ENCODE measurements at places on chromosomes 12 and 14.

DNA sequence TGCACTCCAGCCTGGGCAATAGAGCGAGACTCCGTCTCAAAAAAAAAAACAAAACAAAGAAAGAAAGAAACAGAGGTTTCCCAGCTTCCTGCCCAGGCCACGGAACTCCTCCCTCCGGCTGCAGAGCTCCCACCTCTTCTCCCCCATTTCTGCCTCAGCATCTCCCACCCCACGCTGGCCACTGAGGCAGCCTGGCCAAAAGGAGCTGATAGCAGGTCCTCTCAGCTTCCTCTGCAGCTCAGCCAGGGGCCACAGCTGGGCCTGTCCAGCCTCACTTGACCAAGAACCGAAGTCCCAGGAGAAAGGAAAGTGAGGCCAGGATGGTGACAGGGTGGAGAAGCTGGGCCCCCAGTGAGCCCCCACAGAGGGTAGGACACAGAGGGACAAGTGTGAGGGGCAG, 33.4 kb upstream of the CD9 start:
- DNase-seq, result no peak

GRCh38 chr14:37988472-37988871, 219.2 kb upstream of the SSTR1 start:
- no peak for DNase-seq

DNA sequence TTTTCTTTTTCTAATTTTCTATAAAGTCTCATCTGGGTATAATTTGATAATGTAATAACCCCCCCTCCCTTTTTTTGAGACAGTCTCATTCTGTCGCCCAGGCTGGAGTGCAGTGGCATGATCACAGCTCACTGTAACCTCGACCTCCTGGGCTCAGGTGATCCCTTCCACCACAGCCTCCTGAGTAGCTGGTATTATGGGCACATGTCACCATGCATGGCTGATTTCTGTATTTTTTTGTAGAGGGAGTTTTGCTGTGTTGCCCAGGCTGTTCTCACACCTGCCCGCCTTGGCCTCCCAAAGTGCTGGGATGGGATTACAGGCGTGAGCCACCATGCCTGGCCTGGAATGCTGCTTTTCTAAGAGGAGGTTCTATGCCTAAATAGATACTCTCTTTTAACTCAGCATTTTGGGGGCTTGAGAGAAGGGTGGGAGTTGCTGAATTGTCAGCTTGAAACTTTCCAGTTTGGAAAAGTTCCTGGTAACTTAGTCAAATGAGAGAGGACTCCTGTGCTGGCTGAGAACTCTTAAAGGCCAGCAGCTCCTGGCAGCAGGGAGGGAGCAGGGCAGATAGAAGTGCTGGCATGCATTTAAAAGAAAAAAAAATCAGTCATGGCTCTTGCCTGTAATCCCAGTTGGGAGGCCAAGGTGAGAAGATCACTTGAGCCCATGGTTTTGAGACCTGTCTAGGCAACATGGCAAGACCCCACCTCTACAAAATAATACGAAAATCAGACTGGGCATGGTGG, 13.0 kb downstream of the NUDT4 start:
- DNase-seq, result no peak

DNA sequence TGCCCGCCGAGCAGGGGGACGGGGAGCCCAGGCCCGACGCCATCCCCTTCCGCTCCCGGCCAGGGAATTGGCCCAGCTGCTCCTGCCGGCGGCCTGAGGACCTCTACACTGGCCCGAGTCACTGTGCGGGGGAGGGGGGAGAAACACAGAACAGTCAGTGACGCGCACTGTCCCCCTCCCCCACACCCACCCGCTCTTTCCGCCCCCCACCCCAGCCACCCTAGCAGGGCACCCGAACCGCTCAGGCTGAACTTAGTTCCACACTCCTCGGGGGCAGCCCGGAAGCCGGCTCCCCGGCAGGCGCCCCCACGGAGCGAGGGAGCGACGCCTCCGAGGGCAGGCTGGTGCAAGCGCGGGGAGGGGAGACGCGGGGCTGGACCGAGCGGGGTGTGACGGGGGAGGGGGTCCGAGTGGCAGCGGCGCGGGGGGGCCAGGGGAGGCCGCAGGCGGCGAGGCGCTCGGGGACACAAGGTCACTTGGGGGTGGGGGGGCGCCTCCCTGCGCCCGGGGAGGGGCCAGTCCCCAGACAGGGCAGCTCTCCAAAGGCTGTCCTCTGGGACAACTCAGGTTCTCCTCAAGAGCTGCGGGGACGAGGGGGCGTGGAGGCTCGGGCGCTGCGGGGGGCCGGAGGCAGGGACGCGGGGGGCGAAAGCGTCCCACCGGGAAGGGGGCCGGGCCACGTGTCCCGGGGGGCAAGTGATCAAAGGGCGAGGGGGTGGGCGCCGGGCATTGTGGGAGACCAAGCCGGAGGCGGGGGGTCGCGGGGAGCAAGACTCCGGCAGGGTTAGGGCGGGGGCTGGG, 648 bp downstream of the CHD4 start:
- DNase-seq, result no peak

DNA sequence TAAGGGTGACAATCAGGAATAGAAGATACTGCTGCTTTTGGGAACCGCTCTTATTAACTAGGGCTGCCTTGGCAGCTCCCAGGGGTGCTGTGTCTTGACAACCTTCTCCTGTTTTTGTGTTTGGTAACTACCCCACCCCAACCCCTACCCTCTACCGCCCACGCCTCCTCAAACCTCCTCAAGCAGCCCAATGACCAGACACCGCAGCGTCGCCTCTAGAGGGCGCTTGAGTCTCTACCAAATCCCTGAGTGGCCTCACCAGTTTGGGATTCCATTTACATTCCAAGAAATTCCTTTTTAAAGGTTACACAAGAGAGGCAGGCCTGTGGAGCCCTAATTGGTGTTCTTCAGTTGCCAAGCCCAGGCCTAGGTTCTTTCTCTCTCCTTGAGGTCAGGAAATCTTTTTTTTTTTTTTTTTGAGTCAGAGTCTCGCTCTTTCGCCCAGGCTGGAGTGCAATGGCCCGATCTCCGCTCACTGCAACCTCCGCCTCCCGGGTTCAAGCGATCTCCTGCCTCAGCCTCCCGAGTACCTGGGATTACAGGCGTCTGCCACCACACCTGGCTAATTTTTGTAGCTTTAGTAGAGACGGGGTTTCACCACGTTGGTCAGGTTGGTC, 72.4 kb upstream of the USP44 start:
- DNase-seq, result peak; percentile 28

DNA sequence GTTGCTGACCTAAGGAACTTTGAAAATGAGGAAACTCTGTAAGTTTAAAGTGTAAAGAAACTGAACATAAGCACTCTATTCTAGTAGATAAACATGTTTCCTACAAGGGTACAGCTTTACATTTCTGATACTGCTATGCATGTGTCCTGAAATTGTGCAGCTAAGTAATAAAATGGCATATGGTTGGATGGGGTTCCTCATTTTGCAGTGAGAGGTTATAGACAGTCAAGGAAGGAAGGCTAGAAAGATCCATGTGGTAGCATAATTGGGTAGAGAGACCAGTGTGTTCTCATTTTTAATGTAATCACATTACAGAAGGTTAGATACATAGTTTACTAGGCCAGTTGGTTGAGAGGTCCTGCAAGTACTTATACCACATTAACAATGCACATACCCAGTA, 477.0 kb downstream of the TMEM121 start:
- no peak for DNase-seq

GRCh38 chr14:96187216-96188031, 17.2 kb upstream of the BDKRB2 start:
- DNase-seq, result no peak

DNA sequence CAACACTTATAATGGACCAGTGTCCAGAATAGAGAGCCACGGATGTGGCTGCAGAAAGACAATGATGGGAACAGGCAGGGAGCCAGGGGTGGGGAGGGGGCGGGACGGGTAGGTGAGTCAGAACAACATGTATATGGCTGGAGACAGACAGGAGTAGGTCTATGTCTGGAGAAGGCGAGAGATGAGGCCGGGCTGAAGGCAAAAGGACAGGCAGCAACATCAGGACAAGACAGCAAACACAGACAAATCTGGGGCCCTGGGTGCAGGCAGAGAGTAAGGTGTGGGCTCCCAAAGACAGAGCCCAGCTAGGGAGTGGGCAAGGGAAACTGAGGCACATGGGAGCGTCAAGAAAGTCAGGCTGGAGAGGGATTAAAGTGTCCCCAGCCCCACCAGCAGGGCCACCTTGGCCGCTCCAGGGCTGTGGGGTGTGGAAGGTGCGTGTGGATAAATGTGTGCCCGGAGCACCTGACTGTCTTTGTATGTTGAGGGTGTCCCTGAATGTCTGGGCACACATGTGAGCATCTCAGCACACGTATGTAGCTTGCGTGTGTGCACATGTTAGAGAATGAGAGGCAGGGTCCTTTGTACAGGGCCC, 44.1 kb downstream of the FAM222A start:
- no peak for DNase-seq

DNA sequence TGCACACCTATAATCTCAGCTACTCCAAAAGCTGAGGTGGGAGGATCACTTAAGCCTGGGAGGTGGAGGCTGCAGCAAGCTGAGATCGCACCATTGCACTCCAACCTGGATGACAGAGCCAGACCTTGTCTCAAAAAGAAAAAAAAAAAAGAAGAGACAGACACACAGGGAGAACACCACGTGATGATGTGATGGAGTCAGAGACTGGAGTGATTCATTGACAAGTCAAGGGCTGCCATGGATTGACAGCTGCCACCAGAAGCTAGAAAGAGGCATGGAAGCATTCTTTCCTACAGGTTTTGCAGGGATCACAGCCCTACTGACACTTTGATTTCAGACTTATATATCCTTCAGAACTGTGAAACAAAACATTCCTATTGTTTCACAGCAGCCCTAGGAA, 3.5 kb upstream of the HCFC2 start:
- no peak for DNase-seq

DNA sequence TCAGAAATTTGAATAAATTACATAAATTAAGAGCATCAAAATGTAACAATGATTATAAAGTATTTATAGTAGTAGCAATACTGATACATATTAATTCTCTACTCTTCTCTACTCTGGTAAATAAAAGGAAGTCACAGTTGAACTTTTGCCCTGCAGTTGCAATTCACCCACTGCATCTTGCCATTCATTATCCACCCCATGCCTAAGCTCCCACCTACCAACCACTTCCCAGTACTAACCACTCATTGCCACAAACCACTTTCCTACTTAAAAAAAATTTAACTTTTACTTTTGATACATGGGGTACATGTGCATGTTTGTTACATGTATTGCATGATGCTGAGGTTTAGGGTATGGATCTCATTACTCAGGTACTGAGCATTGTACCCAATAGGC, 174.0 kb downstream of the RASSF9 start:
- no peak for DNase-seq

DNA sequence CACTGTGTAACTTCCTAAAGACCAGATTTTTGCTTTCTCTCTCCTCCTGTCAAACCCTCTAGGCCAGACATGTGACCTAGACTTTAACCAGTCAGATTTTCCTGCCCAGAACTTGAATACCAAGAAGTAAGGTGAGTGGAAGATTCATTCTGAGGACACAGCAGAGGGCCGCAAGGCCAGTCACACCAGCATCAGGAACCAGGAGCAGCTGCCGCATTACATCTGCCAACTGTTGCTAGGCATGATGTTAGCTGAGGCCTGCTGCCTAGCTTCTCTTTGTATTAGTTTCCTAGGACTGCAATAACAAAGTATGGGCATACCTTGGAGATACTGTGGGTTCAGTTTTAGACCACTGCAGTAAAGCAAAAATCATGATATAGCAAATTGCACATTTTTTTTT, 101.9 kb upstream of the BMP4 start:
- DNase-seq, result no peak

DNA sequence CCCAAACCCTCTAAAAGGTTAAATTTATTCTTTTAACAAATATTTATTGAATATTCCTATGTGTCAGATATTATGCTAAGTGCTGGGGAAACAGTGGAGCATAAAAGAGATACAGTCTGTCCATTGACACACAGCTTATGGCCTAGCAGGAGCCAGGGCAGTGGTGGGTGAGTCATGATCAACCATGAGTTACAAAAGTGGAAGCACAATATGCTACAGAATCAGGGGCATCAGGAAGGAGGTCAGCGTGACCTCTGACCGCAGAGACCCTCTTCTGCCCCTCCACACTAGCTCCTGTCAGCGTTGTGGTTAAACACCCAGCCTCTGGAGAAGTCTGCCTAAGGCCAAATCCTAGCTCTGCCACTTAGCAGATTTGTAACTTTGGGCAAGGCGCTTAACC, 4.7 kb upstream of the PPP1R1A start:
- no peak for DNase-seq

GRCh38 chr14:104130974-104131651, 7.3 kb upstream of the KIF26A start:
- peak; percentile 70 for DNase-seq

- peak; percentile 63 for DNase-seq
Observed at GRCh38 chr14:64550621-64551333, 1.0 kb downstream of the PPP1R36 start.

GRCh38 chr12:113260127-113260526, 38.9 kb downstream of the TPCN1 start:
- DNase-seq, result no peak

DNA sequence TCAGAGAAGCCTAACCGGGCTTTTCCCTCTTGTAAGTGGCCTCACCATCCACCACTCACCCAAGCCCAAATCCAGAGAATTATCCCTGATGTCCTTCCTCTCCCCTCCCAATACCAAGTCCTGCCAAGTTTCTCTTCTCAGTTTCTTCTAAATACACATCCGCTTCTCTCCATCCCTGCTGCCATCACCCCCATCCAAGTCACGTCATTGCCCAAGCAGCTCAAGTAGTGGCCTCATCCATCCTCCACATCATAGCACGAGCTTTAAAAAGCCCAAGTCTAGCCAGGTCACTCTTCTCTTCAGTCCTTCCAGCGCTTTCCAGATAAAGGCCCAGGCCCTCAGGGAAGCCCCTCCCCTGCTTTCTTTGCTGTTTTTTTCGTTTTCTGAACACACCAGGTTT, 25.4 kb downstream of the IL31 start:
- DNase-seq, result no peak

GRCh38 chr14:65627315-65627714, 214.8 kb downstream of the FUT8 start:
- no peak for DNase-seq

GRCh38 chr12:58361056-58361455, 419.7 kb downstream of the ATP23 start:
- DNase-seq, result no peak

DNA sequence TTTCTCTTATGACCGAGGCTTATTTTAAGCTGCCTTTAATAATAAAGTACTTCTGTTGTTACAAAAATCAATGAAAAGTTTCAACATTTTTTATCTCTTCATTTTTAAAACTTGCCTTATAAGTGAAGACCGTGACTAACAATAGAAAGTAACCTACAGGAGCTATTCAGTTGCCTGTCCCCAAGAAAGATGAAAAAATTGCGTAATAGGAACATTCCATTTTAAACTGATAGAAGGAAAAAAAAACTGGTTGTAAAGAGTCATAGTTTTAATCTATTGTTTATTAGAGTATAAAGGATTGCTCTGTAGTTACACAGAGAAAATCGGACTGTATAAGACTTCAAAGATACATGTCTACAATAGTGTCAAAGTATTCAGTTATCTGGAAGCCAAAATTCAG, 83.3 kb downstream of the DAAM1 start:
- DNase-seq, result no peak

DNA sequence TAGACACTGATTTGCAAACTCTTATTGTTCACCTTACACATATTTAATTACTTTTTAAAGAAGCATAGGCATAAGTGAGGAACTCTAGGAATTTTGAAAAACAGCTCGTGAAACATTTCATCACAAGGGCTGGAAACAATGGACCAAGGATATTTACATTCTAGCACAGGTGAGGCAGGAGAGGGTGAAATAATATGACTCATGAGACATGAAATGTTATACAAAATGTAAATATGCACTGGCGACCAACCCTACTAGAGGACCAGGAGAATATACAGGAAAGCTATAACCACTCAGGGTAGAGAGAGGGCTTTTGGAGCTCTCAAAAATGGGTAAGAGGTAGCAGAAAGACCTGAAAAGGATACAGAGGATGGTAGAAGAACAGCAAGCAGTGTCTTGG, 115.3 kb downstream of the PTGER2 start:
- no peak for DNase-seq
